Fibroblast of lung (primary cell): ENCODE measurements at places on chromosomes 11 and 22.

GRCh38 chr11:15073361-15074205 lies at the start of gene CALCB:
Gene CALCB, plus strand, starts transcription at chr11:15073593. Its CDS starts 1,126 bp downstream, at chr11:15074719.
- peak; percentile 19 for DNase-seq

DNA sequence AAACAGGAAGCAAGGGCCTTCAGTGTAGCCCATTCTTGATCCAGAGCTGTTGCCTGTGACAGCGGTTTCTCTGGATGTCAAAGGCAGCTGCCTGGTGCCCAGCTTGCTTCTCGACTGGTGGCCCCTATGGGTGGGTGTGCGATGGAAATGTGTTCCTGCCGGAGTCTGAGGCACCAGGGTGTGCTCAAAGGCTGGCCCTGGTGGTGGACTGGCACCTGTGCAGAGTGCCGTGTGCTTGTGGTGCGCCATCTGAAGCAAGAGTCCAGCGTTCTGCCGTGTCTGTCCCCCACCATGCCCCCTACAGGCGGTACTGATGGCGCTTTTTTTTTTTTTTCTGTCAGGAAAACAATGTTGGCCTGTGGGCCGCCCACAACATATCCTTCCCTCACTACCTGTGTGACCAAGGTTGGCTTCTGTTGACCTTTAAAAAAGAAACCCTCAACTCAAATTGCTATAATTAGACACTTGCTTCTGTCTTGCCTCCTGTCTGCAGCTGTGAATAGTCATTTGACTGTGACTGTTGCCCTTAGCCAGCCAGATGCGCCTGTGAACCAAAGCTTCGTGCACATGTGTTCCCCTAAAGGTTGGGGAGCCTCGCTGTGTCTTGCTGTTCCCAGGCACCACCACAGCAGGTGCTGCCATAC lies 4.7 kb upstream of the RANBP1 start:
- DNase-seq = no peak

GRCh38 chr11:9789910-9790309 lies 126.0 kb downstream of the SWAP70 start:
- DNase-seq = no peak

DNA sequence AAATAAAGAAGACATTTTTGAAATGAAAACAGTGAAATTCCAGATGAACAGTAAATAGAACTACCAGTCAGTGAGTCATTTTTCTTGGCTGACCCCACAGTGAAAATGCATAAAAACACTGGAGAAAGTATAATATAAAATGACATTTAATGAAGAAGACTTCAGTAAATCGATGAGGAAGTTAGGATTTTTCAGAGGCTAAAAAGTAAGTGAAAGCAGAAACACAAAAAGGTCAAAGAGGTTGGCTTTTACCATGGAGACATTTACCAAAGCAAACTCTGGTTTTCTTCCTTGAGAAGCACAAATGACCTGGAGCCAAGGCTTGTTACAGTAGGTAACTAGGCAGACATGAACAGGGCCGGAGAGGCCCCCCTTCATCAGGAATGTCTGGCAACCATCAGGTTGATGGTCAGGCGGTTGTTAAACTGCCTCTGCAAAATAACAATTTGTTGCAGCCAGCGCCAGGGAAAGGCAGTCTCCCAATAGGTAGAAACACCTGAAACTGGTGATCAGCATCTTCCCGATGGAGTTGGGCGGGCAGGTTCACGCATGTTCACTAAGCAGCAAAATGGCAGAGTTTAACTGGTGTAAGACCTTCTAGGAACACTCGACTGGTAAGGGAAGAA lies 16.7 kb upstream of the TMEM123 start:
- DNase-seq = peak; percentile 64

- no peak for DNase-seq
These were observed 4800.6 kb upstream of the OR11H1 start for GRCh38 chr22:10727393-10727792.

GRCh38 chr22:44181033-44181911 lies 547 bp downstream of the PARVG start:
- DNase-seq = peak; percentile 46

DNA sequence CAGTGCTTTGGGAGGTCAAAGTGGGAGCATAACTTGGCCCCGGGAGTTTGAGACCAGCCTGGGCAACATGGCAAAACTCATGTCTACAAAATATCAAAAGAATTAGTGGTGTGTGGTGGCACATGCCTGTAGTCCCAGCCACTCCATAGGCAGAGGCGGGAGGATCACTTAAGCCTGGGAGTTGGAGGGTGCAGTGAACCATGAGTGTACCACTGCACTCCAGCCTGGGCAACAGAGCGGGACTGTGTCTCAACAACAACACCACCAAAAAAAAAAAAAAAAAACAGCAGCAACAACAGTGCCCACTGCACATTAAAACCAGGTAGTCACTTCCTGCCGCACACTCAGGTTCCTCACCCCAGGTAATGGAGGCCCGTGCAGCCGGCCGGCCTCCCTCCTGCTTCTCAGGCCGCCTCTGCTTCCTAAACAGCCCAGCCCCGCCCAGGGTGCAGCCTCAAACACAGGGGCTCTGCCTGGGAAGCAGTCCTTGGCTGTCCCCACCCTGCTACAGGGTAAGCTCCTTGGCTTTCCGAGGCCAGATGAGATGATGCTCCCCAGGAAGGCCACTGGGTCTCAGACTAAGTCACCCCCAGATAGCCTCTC lies 318.3 kb downstream of the SHANK2 start:
- DNase-seq = no peak

GRCh38 chr22:18148293-18148965 lies 1.5 kb upstream of the USP18 start:
- no peak for DNase-seq

GRCh38 chr11:98616098-98616655 lies 404.6 kb upstream of the CNTN5 start:
- no peak for DNase-seq

DNA sequence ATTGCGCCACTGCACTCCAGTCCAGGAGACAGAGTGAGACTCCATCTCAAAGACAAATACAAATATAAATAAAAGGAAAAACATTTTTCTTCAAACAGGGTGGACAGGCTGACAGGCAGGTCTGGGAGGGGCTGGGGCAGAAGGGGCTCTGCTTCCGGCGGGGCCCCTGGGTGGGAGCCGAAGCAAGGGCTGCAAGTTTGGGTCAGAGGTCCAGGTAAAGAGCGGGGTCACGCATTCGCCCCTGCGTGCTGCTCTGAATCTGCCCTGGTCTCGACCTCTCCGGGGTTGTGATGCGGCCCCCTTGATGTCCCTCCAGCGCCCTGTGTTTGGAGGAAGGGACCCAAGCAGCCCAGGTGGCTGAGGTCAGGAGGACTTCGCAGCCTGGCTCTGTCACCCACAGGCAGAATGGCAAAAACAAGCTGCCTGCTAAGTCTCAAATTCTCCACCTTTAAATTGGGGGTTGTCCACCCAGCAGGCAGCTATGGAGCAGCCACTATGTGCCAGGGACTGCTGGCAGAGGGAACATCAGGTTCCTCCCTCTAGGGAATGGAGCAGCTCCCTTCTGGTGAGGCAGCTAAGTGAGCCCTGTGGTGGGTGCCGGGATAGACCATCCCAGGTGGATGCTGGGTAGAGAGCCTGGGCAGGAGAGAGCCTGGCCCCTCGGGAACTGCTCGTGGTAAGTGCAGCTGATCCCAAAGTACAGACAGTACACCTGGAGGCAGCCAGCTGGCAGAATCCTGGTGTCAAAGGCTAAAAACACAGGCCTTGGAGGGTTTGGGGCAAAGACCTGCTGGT lies 10.3 kb upstream of the PHF21B start:
- no peak for DNase-seq

DNA sequence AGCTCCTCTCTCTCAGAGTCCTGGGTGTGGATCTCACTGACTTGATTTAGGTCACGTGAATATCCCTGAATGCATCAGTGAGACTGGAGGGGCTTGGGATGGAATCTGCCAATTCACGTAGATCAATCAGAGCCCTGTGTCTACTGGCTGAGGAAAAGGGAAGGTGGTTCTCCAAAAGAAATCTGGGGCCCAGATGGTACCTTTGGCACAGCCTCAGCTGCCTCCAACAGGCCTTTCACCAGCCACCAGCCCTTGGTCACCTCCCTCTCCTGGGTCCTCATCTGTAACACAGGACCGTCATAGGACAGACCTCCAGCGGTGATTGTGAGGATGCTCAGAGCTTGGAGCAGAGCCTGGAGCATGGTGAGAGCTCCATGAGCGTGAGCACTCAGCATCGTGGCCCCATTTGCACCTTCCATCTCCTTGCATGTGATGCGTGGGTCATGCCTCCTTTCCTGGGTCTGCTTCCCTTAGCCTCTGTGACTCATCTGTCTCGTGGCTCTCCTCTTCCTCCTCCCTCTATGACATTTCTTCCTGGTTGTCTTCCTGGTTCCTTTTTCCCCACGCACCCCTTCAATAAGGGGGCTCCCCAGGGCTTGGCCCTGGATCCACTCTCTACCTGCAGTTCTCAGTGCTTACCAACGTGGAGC lies 7.5 kb upstream of the MIEF1 start:
- no peak for DNase-seq

GRCh38 chr11:115848080-115848479 lies 343.9 kb upstream of the CADM1 start:
- no peak for DNase-seq

- DNase-seq = no peak
These were observed at the start of gene ANGPTL5 for GRCh38 chr11:101916422-101916821. Gene ANGPTL5, minus strand, starts transcription at chr11:101916522. Its CDS starts 8,613 bp downstream, at chr11:101907909.

DNA sequence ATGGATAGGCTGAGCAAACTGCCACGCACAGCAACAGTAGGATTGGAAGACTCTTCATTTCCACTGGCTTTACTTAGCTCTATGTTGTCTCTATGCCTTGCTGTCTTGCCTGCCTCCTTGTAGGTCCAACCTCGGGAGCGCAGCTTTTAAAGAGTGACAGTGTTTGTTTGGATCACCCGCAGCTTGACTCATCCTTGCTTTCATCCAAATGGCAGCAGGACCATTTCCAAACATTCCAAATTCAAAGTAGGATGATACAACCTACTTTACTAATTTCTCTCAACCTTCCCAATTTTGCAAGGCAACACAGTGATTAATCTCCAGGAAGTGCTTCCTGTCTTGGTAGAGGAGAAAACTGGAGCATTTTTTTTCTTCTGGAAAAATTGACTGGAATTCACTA lies at the start of gene MMP3:
TSS of gene MMP3 (minus strand) at position 121 of the 400 bp plus-strand sequence. CDS start at position 58, 63 bp downstream.
- peak; percentile 56 for DNase-seq

DNA sequence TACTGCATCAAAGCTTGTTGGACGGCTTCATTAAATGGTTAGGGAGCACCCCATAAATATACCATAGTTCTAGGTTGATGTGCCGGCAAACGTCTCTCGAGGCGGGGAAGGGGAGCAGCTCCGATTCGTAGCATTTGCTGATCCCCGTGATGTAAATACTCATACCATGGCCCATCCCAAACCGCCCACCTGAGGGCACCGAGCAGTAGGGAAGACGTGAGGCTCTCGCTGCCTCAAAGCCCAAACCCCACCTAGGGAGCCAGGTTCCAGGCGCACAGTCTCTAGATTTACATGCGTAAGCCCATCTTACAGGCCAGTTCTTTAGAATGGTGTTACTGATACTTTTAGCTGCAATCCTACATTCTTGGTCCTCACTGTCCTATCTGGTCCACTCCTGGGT lies 124.0 kb downstream of the FEZ1 start:
- DNase-seq = no peak

DNA sequence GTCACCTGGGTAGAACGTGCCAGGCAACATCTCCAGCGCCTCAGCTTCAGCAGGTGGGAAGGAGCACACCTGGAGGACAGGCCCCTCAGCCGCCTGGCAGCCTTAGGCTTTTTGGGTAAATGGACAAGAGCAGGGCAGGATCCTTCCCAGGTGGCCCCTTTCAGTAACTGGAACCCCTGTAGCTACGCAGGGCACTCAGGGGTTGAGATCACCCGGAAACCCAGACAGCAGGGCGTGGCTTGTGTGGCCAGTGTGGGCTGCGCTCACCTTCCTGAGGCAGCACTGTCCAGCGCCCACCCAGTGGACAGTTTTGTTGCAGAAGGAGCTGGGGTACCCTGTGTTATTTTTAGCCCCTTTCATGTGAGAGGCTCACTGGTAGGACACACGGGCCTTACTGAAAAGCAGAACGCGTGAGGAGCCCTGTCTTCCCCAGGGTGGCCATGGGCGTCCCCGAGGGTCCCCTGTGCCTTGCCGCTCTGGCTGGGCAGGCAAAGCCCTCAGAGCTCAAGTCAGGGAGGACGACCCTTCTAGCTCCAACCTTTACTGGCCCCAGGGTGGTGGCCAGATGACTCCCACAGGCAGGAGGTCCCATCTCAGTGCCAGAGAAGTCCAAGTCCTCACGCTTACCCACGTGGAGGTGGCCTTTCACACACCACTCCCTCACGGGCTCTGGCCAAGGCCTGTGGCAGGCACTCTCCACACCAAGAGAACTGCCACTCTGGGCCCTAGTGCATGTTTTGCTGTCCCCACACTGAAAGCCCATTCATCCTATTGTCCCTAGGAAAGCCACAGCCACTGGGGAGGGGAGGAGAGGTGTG lies 75.8 kb downstream of the CTTN start:
- no peak for DNase-seq

GRCh38 chr11:33615751-33616150 lies 84.9 kb downstream of the C11orf91 start:
- no peak for DNase-seq

DNA sequence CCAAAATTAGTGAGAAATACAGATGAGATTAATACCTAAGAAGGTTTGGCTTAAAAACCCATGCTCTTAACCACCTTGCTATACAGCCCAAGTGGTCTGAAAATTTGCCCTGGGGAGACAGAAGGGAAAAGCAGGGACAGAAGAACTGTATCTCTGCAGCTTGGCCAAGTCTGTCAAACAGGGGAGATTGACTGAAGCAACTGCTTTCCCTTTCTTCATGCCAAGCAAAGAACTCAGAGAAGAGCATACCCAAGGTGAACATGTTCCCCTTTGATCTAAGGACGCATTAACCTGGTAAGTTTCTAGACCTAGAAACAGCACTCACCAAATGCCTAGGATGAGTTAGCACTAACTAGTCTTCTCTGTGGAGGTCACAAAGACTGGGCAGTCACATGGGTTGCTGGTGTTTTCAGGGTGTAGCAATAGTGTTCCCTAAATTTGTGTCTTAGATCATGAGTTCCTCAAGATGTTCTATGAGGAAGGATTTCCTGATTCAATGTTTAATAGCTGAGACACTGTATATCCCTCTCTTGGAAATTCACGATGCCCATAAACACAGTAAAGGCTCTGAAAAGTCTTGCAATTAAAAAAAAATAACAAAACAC lies 75.6 kb upstream of the GRAMD1B start:
- no peak for DNase-seq

DNA sequence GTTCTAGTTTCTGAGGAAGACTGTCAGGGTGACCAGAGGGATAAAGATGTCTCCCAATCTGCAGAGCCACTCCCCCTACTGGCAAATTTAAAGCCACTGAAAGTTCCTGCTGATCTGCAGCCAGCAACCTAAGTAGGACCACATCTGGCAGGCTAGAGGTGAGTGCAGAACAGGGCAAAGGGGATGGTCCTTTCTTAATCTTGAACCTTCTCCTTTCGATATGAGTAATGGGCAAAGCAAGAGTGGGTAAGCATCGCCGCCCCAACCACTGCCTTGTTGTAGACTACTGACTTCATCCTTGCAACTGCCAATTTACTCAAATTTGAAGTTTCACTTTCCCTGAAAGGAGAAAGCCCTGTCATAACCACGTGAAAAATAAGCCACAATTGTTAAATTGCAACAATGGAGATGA lies 30.7 kb downstream of the SCUBE2 start:
- no peak for DNase-seq
